ENCODE measurements at places on chromosomes 2 and 18.
A peak's percentile ranks its signal among the peaks of the same experiment; 100 is the strongest.

DNA sequence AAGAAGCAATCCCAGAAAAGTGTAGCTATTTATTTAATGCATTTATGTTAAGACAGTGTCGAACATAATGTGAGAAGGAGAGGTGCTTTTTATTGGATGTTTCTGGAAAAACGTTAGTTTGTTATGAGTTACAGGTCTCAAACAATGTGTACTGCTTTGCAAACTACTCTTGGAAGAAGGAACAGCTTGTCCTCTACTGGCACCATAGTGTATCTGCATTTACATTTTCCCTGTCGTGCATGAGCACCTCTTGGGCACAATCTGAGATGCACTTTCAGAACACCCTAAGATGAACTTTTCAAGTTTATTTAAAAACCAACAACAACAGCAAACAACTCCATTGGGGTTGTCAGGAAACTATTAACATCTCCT lies 22.8 kb downstream of the CCNYL1 start:
- no peak for DNase-seq

GRCh38 chr2:76157531-76157930 lies 446.8 kb upstream of the GCFC2 start:
- DNase-seq = no peak

DNA sequence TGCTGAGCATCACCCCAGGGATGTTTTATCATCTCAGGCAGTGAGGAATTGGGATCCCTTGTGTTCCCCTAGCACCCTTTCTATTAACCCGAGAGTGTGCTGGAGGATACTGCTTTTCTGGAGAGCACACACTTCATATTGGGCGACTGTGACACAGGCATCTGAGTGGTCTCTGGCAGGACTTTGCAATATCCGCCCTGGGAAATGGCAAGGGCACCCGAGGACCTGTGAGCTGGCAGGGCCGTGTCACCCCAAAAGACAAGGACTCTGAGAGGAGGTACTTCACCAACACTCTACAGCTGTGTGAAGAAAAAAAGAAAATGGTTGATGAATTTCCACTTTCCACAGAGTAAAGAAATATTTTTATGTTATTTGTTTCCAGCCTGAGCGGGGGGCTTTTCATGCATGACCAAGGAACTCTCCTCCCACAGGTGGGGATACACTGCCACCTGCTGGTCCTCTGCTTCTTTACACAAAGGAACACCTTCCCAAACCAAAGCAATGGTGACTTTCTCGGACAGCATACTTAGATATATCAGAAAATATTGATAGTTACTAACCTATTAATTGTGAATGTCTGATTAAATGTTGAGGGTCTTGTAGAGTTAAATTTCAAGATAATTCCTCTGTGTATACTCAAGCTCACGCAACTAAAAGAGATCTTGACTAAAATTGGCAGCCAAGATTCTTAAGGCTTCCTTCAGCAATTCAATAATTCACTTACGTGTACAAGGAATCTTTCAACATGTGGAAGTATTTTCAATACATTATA lies 45.9 kb upstream of the REG3G start:
- DNase-seq = no peak

DNA sequence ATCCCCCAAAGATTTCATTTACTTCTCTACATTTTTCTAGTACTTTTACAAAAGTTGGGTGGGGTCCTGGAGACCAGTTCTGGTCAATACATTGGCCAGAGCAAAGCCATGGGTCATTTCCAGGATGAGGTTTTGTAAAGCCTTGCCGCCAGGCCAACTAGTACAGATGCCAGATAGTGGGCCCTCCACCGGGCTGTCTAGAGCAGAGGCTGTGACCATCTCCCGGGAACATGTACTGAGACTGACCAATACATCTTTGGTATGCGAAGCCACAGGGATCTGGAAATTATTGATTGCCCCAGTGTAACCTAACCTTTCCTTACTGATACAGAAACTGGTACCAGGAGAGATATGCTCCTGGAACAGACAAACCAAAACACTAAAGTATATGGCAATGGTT lies 599.2 kb downstream of the ADCYAP1 start:
- DNase-seq = no peak

DNA sequence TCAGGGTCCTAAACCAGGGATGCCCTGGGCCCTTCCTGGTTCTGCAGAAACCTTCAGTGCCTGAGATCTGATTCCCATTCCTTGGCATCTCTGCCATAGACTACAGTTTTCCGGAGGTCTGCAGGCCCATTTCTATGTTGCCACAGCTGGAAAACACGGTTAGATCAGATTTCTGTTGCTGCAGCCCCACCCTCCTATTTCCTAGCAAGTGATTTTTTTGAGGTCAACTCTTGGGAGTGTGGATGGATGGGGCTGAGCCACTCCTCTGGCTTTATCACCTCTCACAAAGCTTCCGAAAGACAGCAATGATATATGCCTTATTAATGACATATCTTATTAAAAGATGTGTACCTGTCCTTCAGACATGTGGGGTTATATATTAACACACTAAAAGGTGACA lies 56.3 kb downstream of the ZAP70 start:
- DNase-seq = no peak

GRCh38 chr18:22069916-22070315 lies 99.5 kb upstream of the GATA6 start:
- DNase-seq = no peak

GRCh38 chr2:13240789-13241487 lies 524.2 kb downstream of the TRIB2 start:
- DNase-seq = no peak

- DNase-seq = peak; percentile 5
Measured at GRCh38 chr18:58195278-58195765, 151.3 kb downstream of the NEDD4L start.

DNA sequence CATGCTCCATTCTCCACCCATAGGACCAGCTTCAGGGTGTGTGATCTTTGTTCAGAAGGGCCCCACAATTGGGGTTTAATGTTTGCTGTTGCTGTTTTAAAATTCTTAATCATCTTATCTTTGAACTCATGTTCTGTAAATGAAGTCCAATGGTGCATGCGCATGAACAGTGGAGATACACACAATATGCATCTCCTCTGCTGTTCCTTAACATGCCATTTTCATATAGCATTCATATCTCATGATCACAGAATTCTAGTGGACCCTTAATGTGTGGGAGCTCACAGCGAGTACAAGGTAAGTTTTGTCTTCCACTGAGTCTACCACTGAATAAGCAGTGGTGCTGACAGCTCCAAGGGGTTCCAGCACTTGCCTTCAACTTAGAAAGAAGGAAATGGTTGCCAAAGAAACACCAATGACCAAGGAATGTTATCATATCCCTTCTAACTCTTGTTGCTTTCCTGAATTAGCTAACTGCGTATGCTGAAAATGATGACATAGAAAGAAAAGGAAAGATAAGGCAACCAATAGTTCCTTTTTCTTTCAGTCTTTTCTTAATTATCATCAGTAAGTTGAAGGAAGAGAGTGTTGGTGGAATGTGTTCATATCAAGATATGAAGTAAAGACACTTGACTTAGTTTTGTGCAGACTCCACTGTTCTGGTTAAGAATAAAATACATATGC lies 258.9 kb upstream of the FBXO11 start:
- no peak for DNase-seq

GRCh38 chr18:51278045-51278649 lies 80.7 kb upstream of the MEX3C start:
- peak; percentile 6 for DNase-seq

- no peak for DNase-seq
Measured at GRCh38 chr2:64808092-64808491, 154.4 kb upstream of the SERTAD2 start.

DNA sequence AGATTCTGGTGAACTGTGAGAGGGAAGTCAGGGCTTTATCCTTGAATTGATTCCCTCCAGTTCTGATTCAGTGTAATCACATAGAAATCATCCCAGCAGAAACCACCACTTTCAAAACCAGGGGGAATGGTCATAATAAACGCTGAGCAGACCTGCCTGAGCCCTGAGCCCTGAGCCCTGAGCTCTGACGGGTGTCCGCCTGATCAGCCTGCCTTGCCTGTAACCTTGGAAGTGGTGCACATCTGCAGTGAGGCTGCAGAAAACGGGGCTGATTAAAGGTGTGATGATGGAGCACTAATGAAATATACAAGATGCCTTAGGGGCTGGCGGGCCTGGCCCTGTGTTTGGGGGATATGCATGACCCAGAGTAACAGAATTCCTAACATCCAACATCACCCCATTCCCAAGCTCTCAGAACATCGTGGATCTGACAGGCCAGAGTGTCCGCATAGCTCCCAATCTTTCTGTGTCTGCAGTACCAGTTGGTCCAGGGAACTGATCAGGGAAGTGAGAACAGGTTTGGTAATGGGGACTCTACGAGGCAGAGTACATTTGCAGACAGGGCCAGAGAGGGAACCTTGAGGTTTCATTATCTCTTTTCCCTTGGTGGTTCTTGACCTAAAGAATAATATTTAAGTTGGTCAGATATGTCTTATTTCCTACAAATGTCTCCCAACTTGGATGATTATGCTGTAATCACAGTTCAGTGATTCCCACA lies 37.8 kb downstream of the KCTD18 start:
- DNase-seq = no peak
